NCI-H2227 treated with DMSO at 0.1 percent for 48 hours (cell line): ENCODE measurements at places on chromosomes 2 and 18.

GRCh38 chr2:36163520-36164254 lies 191.9 kb upstream of the CRIM1 start:
- DNase-seq, result no peak

- no peak for DNase-seq
Observed at GRCh38 chr2:204750389-204750788, 205.1 kb downstream of the PARD3B start.

DNA sequence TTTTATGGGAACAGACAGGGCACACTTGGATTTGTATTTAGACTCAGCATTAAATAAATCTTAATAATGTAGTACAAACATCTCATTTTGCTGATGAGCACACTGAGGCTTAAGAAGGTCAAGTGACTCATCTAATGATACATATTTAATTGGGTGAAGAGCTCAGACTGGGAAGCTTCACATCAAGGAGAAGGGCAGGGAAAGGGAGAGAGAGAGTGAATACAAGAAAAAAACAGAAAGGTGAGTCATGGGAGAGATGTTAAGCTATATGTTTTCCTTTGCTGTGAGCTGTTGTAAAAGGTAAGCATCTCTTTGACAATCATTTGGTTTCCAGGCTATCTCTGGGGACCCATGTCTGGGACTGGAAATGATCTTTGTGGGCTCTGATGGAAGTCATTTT lies 277.8 kb downstream of the SETBP1 start:
- DNase-seq, result no peak

DNA sequence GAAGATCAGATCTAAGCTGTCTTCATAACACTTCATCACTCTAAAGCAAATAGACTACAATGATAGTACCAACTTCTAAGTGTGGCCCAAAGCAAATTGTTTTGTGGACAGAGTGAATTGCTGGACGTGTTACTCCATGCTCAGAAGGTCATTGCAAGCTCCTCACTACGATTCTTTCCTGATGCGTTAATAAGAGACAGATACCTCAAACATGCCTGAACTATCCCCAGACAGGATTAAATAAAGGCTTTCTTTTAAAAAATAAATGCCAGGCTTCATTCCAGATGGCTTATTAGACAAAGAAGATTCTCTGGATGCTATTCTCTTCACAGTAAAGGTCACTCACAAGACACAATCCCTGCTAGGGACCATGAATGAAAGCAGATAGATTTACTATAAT lies 621.2 kb downstream of the DCDC2C start:
- DNase-seq, result peak; percentile 92

DNA sequence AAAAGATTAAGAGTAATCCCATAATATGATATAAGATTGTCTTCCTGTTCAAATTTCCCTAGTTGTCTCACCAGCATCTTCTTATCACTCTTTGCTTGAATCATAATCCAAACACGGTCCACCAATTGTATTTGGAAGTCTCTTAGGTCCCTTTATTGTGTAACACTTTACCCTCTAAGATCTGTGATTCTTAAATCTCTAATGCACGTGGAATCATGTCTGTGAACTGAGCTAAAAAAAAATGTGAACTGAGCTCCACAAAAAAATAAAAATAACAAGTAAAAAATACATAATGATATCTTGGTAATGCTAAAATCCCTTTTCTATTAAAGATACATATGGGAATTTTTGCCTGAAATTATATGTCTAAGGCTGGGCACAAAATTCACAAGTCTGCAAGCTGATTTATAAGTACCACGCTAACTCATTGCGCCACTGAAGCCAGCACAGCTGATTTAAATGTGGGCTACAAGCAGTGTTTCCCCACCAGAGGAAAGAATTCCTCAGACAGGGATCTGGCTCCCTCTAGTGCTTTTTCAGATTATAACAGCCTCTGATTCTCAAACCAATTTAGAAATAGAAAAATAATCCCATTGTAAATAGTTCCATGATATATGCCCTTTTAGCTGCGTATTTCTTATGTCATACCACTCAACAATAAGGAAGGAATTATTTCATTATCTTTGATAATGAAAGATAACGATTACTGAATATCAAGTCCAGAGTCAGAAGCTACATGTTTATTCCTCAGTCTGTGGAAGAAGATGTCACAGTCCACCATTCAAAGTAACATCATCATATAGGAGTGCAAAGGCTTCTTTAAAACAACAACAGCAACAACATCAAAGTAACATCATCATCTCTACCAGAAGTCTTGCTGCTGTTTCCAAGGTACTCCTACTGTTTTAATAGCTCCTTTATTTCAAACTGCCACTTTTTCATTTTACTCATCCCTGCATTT lies 22.9 kb downstream of the RBM43 start:
- peak; percentile 90 for DNase-seq

GRCh38 chr2:183222751-183223150 lies 98.5 kb downstream of the NUP35 start:
- DNase-seq, result no peak

DNA sequence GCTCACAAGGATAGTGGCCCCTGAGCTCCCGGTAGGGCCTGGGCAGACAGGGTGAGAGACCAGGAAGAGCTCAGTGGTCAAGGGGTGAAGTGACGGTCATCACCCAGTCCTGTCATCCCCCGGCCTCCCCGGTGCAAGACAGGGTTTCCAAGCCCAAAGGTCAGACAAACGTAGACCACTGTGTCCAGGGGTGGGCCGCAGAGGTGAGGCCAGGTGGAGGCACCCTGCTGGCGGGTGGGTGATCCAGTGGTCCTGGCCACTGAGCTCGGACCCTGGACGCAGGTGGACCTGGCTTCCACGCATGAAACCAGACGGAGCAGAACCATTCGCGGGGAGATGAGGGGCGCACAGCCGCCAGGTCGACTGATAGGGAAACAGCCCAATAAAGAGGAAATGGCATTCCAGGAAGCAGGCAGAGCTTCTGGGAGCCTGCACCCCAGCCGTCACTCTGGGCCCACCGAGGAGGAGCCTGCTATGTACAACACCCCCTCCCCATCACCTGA lies 14.4 kb upstream of the SNED1 start:
- DNase-seq, result no peak

GRCh38 chr2:211816754-211817153 lies 721.8 kb downstream of the ERBB4 start:
- peak; percentile 64 for DNase-seq

DNA sequence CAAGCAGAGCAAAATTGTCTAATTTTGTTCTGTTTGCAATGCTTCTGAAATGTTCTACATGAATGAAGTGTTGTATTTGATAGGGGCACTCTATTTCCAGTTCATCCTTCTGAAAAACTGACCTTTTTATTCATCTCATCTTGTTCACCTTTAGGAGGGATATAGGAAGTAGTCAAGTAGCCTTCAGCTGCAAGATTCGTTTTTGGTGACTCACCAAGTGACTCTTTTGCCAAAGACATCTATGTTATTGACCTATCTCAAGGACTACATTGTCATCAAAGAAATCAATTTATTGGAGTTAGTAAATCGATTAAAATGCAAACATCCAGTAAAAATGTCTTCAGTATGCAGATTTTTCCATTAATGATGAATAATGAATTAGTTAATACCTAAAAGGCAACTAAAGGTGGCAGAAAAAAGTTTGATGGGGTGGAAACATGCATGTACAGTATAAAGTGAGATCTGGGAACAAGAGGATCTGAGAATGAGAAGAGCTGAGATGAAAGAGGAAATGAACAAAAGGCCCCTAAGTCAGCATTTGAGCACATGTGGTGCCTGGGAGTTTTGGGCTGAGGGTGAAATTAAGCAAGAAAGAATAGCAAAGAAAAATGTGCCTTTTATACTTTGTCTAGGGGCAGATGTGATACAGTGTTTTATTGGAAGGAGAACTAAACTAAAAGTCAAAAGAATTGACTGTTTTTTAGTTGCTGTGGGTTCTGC lies 255.1 kb upstream of the LINC00305 start:
- no peak for DNase-seq

GRCh38 chr2:232042911-232043574 lies 81.5 kb downstream of the DIS3L2 start:
- no peak for DNase-seq

DNA sequence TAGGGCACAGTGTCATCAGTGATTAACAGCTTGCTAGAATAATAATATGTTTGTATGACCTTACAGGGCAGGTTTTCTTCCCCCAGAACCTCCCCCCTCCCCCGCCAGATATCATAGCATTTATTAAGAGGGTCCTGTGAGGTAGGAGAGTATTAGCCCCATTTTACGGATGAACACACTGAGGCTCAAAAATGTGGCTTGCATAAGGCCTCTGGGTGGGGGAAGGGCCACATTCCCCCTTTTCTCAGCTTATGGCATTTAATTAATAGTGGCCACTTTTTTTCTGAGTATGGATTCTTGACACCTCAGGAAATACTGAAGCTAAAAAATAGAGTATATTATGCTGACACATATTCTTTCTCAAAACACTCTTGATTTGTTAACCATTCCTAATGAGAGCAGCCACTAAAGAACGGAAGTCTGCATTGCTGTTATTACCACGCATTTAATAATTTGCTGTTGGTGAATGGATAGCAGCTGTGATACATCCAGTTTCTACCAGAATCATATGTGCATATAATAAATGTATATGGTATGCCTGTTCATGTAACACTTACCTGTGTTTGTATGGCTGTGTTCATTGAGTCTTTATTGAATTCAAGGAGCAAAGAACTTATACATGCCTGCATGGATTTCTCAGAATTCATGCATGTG lies 3.0 kb downstream of the CTIF start:
- DNase-seq, result no peak

- no peak for DNase-seq
Observed at GRCh38 chr2:152676461-152676860, 40.8 kb downstream of the PRPF40A start.

DNA sequence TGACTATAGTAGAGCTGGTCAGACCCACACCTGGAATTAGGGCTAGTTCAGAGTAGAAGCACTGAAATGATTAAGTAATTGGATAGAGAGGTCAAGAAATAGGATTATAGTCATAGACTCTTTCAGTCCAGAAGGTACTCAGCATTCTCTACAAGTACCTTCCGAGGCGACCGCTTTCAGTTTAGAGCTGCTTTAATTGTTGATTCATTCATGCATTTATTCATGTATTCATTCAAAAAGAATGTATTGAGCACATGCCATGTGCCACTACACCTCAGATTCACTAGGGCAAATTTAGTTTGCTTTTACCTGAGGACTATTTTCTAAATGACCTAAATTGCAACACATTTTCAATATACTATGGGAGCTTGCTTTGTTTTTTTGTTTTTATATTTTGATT lies 48.7 kb downstream of the CRIM1 start:
- no peak for DNase-seq

DNA sequence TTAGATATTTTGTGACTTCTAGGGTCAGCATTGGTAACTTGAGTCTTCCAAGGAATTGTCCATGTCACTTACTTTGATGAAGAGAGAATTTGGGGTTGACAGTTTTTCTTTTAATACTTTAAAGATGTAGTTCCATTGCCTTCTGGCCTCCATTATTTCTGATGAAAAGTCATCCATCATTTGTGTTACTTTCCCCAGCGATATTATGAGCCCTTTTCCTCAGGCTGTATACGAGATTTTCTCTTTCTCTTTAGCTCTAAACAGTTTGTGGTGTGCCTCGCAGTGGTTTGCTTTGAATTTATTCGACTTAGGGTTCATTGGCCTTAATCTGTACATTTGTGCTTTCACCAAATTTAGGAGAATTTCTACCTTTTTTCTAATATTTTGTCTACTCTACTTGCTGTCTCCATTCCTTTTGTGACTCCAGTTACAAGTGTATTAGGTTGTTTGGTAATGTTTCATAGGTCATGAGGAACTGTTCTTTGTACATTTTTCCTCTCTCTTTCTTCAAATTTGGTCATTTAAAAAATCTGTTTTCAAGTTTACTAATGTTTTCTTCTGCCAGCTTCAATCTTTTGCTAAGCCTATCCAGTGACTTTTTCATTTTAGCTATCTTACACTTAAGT lies 131.4 kb upstream of the OTOS start:
- DNase-seq, result no peak

GRCh38 chr2:234827096-234827860 lies 124.5 kb upstream of the SH3BP4 start:
- no peak for DNase-seq

GRCh38 chr18:22524783-22525182 lies 107.1 kb upstream of the CTAGE1 start:
- no peak for DNase-seq

GRCh38 chr18:56807901-56808300 lies 156.7 kb downstream of the WDR7 start:
- peak; percentile 2 for DNase-seq

GRCh38 chr18:3411854-3412268 lies 38.1 kb upstream of the TGIF1 start:
- DNase-seq, result no peak

DNA sequence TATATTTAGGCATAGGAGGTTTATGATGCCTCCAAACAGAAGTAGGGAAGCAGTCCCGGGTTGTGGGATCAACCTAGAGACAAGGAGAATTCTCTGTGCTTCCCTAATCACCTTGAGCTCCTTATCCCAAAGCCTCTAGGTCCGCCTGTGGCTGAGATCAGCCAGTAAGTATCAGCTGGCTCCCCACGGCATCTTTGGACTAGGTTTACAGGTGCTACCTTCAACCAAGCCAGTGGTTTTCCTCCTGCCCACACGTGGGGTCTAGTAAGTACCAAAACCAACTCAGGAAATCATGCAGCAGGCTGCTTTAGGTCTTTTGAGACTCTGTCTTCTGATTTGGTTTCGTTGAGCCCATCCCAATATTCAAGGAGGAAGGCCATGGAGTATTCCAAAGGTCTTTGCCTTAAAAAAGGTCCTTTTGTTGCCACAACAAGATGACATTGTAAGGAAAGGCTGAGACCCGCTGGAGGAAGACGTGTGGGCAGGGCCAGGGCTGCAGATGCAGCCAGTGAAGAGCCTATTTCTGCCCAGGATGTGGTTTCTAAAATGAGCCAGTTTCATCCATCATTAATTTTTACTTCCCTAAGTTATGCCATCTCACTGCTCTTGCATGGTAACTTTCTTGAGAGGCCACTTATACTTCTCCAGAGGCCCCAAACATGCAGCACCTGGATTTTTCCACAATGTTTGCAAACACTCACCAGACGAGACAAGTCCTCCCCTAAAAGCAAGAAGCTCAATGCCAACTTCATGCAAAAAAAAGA lies 248.7 kb downstream of the RNF152 start:
- no peak for DNase-seq

- no peak for DNase-seq
Observed at GRCh38 chr2:207658156-207658555, 33.0 kb upstream of the METTL21A start.

DNA sequence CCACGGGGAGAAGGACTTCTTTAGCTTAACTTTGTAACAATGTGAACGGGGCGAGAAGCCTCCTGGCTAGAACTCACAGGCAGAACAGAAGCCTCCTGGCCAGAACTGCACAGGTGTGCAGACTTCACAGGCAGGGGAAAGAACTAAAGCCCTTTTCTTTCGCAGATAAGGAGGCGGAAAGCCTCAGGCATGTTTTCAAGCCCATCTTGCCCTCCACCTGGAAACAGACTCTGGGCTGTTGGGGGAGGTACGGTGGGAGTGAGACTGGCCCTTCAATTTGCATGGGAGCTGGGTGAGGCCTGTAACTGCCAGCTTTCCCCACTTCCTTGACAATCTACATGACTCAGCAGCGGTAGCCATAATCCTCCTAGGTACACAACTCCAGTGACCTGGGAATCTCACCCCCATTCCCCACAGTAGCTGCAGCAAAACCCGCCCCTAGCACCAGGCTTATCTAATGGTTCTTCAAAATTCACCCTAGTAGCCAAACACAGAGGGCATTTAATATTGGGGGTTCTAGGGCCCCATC lies 22.9 kb upstream of the ABCA12 start:
- no peak for DNase-seq
